ENCODE measurements at places on chromosomes 12 and 14. TPM values are rescaled to one million over a fixed set of nuclear protein-coding genes. Genes with fewer than 3 reads are reported as not detected.

GRCh38 chr12:115577401-115577800 lies 700.1 kb downstream of the MED13L start:
- no peak for DNase-seq

MIPOL1 gene
- total RNA-seq = 35.4 TPM

- no peak for DNase-seq
Measured at GRCh38 chr12:107458163-107458562, 227.4 kb upstream of the PWP1 start.

ACRBP gene
- 1.5 TPM for total RNA-seq

ASB2 gene
- 69.5 TPM for total RNA-seq

AQP2 gene
- total RNA-seq = not detected

DTX3 gene
- 19.2 TPM for total RNA-seq

ACSM4 gene
- not detected for total RNA-seq

RND1 gene
- total RNA-seq = 2.9 TPM

CCDC196 gene
- total RNA-seq = not detected

CCDC63 gene
- total RNA-seq = not detected

CCDC197 gene
- not detected for total RNA-seq

- no peak for DNase-seq
Measured at GRCh38 chr12:93745286-93745685, 68.1 kb downstream of the CRADD start.

DNA sequence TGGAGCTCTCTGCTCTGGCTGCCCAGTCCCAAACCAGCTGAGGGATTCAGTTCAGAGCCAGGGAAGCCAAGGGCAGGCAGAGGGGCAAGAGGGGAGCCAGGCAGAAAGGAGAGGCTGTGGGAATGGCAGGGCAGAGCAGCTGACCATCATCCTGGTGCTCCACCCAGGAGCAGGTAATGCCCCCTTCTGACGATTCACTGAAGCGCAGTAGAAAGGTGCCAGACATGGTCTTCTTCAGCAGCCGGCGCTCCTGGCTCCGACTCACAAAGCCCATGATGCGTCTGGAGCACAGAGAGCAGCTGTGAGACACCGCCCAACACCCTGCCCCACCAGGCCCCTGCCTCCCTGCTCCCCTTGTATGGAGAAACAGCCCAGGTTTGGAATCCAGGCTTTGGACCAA lies 8.0 kb downstream of the IL23A start:
- DNase-seq = peak; percentile 17

NGB gene
- total RNA-seq = not detected

FOXN4 gene
- total RNA-seq = not detected

DNA sequence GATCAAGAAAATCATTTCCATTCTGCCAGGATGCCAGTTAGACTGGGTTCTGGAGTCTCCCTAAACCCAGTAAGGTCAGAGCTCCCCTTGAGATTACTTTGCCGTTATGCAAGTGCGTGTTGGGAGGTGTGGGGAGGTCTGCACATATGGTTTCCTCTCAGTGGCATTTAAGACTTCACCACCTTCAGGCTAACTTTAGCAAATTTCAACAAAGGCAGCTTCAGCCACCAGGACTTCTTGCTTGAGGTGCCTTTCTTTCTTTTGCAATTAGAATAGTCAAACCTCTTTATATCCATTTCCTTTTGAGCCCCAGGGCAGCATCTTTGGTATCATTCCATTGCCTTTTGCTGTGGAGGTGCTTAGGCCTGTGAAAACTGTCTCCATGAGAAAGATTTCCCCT lies 117.2 kb upstream of the CCND2 start:
- no peak for DNase-seq

- no peak for DNase-seq
Measured at GRCh38 chr14:66311990-66312389, 174.2 kb upstream of the CCDC196 start.

DNA sequence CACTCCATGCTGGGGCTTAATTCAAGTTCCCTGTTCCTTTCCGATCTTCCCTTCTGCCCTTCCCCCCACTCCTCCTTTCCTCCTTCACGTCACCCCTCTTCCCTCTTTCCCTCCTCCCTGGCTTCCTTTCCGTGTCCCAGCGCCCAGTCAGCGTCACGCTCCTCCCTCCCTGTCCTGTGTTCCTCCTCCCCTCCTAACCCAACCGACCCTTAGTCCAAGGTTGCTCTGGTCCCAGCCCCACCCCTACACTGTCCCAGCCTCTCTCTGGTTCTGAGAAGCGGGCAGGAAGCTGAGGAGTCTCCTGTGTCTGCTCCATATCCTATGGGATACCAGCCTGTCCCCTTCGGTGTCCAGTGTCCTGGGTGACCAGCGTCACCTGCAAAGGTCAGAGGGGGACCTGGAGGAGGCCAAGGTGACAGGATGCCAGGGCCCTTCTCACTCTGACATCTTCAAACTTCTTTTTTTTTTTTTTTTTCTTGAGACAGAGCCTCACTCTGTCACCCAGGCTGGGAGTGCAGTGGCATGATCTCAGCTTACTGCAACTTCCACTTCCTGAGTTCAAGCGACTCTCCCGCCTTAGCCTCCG lies 56.2 kb upstream of the TSPAN9 start:
- no peak for DNase-seq

GRCh38 chr12:115572440-115572839 lies 705.1 kb downstream of the MED13L start:
- DNase-seq = peak; percentile 17

C12orf43 gene
- 8.9 TPM for total RNA-seq

DDX55 gene
- total RNA-seq = 24.6 TPM

FAM186B gene
- total RNA-seq = 0.82 TPM

DNA sequence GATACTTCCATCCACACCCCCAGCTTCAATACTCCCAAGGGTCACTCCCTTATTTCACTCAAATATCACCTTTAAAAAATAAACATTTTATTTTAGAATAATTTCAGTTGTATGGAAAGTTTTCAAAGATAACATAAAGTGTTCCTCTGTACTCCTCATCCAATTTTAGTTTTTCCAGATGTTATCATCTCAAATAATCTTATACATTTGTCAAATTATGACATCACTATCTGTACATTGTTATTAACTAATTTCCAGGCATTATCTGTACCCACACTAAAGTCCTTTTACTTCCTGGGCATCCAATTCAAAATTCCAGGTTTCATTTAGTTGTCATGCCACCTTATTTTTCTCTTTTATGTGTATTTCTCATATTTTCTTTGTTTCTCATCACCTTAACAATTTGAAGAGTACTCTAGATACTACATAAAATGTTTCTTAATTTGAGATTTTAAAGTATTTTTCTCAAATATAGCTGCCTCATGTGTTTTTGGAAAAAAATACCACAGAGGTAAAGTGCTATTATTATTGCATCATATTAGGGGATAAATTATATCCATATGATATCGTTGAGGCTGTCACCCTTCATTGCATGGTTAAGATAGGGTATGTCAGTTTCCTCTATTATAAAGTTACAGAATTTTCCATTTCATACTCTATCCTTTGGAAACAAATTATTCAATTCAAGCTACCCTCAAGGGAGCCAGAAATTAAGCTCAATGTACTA lies 571.0 kb downstream of the SLC6A15 start:
- DNase-seq = no peak

Data from tongue (tissue), 3 donors.